Stimulated activated CD8-positive, alpha-beta memory T cell treated with anti-CD3 and anti-CD28 coated beads, Interleukin-4, amount 100 ng/mL, for 24 hours (primary cell): ENCODE measurements at places on chromosomes 1 and 21.

DNA sequence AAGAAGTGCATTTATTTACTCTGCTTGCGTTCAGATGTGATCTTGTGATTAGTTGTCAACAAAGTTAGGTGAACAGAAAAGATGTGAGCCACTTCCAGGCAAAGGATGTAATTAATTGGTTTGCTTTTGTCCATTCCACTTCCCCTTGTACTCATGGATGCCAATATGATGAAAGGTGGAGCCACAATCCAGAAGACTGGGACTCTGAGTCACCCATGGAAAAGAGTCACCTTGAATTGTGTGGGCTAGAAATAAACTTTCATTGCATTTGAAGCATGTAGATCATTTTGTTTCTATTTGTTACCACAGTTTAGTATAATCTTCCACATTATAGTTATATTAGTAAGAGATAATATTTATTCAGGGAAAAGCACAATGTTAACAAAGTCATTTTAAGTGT lies 684.2 kb downstream of the LTN1 start:
- DNase-seq = no peak

DNA sequence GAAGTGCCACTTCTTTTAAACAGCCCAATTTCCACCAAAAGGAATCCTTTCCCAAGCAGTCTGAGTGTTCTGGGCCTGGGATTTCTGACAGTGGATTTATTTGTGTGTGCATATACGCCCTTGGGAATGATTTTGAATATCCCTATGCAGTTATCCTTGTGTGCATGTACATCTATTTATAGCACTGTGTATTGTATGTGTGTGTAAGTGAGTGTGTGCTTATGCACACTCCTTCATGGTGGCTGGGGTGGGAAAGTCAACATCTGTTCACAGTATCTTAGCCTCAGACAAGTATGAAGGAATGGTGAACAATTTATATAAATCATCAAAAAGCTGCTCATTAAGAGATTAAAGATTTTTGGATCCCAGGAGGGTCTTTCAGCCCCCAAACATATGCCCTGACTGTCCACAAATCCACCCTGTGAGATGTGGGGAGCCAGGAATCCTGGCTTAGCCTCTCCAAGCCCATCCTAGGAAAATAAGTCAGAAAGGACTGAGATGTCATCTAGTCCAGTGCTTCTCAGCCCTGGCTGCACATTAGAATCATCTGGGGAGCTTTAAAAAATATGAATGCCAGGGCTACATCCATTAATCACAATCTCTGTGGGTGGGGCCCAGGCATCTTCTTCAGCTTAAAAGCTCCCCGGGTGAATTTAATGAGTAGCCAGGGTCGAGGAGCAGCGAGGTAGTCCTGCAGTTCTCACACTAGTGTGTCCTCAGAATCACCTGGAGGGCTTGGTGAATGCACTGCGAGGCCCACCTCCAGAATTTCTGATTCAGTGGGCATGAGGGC lies 101.4 kb downstream of the PLXNA2 start:
- no peak for DNase-seq

GRCh38 chr1:222653178-222653827 lies 35.4 kb downstream of the MIA3 start:
- no peak for DNase-seq

GRCh38 chr1:35573198-35574124 lies at the start of gene TFAP2E:
Gene TFAP2E, plus strand, starts transcription at chr1:35573314. Its CDS starts 264 bp downstream, at chr1:35573578.
- no peak for DNase-seq

GRCh38 chr1:44970317-44970716 lies 16.1 kb downstream of the EIF2B3 start:
- DNase-seq = no peak
